ENCODE measurements at places on chromosomes 12 and 14.

DNA sequence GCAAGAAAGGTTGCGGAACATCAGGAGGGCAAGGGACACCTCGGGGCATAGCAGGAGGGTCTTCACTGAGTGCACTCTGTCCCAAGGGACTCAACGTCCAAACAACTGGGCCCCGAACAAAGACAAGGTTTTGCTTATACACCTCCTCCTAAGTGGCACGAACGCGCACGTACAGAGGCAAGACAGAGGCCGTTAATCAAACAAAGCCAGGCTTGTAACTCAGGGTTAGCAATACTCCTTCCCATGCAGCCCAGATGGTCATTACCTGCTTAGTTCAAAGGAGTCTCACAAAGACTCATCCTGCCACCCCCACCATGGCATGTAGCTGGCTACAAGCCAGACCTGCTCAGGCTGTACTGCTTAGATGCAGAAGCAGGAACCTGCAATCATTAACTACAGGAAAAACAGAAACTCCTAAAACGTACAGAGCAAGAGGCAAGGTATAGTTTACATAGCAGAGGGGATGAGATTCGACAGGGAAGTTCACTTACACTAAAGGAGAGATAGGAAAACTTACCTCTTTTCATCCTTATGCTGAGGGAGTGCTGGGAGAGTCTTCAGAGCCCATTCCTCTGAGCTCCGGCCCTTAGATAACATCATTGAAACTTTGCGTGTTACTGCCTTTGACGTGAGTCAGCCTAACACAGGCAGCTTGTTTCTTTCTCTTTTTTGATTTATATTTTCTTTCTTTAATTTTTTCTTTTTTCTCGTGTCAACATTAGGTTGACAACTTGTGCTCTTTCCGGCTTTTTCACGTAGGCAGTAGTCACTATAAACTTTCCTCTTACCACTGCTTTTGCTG lies 1319.1 kb downstream of the TMEM121 start:
- DNase-seq: no peak

- no peak for DNase-seq
Measured at GRCh38 chr12:115506822-115507559, 770.5 kb downstream of the MED13L start.

GRCh38 chr12:103100257-103100831 lies 142.9 kb downstream of the ASCL1 start:
- no peak for DNase-seq

DNA sequence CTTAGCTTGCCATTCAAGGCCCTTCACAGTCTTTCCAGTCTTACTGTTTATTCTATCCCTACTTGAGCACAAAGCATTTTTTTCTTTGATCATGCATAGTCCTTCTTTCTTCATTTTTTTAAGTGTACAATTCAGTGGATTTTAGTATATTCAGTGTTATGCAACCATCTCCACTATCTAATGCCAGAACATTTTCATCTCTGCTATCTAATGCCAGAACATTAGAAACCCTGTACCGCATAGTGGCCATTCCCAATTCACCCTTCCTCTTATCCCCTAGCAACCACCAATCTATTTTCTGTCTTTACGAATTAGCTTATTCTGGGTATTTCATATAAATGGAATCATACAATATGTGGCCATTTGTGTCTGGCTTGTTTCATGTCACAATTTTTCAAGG lies 13.4 kb downstream of the LPCAT3 start:
- DNase-seq: no peak

- DNase-seq: no peak
Measured at GRCh38 chr12:67080637-67081036, 188.5 kb upstream of the CAND1 start.

DNA sequence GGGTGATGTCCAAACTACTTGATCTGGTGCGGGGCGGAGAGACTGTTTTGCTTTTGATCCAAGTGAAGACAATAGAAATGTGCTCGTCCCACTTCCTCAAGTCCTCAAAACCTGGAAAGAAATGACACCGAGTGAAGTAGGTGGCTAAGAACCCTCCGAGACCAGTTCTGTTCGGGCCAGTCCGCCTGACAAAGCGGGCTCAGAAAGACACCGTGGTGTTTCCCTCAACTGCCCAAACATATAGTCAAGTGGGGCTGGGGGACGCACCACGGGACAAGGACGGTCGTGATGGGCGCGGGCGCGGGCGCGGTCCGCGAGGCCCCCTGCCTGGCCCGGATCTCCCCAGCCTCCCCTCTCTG lies 1.6 kb downstream of the PHLDA1 start:
- peak; percentile 20 for DNase-seq

DNA sequence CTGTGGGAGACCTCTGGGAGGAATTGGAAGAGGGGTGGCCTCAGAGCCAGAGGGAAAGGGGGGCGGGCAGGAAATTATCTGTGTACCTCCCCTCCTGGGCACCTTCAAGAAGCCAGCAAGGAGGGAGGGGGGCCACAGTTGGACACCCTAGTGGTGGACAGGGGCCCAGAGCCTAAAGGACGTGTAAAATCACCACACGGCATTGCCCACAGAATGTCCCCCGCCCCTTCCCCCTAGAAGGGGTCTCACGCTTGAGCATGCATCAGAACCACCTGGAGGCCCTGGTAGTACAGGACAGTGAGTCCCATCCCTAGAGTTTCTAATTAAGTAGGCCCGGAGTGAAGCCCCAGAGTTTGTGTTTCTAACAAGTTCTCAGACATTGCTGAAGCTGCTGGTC lies 8.2 kb downstream of the ENDOU start:
- DNase-seq: no peak

- no peak for DNase-seq
Measured at GRCh38 chr12:6708960-6709394, 8.4 kb upstream of the PIANP start.

- peak; percentile 97 for DNase-seq
Measured at GRCh38 chr12:26523708-26524150, 309.3 kb downstream of the ITPR2 start.

- DNase-seq: no peak
Measured at GRCh38 chr12:4009979-4010704, 136.9 kb upstream of the PARP11 start.

- no peak for DNase-seq
Measured at GRCh38 chr14:85530626-85531025, 682 bp downstream of the FLRT2 start.

- peak; percentile 92 for DNase-seq
Measured at GRCh38 chr14:45253070-45253753, at the start of gene MIS18BP1. Gene MIS18BP1, minus strand, starts transcription at chr14:45253202. Its CDS starts 5,916 bp downstream, at chr14:45247286.

GRCh38 chr14:76761136-76761959 lies at the start of gene VASH1:
Gene VASH1, plus strand, starts transcription at chr14:76761468. Its CDS starts 1,354 bp downstream, at chr14:76762822.
- peak; percentile 21 for DNase-seq

GRCh38 chr14:69504775-69505174 lies 20.2 kb downstream of the PLEKHD1 start:
- DNase-seq: no peak

GRCh38 chr14:76098047-76098446 lies 53.7 kb upstream of the GPATCH2L start:
- no peak for DNase-seq

- DNase-seq: no peak
Measured at GRCh38 chr12:75969768-75970167, 61.8 kb downstream of the PHLDA1 start.

DNA sequence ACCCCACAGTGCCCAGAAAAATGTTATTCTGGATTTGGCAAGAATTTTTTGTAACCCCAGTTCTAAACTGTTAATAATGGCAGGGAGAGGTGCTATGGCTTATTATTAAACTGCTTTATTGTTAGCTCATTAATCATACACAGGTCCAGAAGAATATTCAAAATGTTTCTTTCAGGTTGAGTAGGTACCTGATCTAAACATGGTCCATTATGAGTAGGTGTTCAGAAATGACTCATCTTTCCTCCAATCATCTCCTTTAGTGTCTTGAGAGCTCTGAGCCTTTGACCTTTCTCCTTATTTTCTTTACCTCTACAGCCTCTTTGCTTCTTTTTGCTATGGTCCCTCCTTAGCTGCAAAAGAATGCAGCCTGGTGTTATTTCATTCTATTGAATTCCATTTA lies 211.0 kb upstream of the GARIN6 start:
- DNase-seq: no peak

DNA sequence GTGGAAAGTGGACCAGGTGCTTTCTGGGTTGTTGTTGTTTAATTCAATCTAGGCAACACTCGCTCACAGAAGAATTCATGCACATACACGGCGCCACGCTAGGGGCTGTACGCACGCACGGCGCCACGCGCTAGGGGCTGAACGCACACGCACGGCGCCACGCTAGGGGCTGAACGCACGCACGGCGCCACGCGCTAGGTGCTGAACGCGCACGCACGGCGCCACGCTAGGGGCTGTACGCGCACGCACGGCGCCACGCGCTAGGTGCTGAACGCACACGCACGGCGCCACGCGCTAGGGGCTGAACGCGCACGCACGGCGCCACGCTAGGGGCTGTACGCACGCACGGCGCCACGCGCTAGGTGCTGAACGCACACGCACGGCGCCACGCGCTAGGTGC lies 54.3 kb downstream of the NINJ2 start:
- no peak for DNase-seq

- DNase-seq: no peak
Measured at GRCh38 chr12:108825201-108825950, 32.0 kb downstream of the SSH1 start.

DNA sequence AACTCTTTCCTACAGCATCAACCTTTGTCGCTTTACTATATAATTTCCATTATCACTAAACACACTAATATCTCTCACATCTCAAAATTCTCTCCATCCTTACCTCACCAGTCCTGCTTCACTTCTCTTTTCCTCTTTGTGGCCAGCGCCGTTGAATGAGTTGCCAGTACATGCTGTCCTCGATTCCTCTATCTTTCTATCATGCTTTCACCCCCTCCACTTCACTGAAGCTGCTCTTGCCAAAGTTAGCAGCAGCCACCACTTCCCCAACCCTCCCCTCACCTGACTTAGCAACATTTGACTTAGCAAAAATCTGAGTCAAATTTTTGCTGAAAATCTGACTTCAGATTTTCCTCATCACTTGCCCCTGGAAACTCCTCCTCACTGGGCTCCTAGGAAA lies 210.4 kb downstream of the ANO6 start:
- DNase-seq: no peak

GRCh38 chr14:75442642-75443041 lies 14.8 kb downstream of the JDP2 start:
- no peak for DNase-seq

GRCh38 chr12:31860401-31860800 lies 98.8 kb upstream of the RESF1 start:
- DNase-seq: no peak

DNA sequence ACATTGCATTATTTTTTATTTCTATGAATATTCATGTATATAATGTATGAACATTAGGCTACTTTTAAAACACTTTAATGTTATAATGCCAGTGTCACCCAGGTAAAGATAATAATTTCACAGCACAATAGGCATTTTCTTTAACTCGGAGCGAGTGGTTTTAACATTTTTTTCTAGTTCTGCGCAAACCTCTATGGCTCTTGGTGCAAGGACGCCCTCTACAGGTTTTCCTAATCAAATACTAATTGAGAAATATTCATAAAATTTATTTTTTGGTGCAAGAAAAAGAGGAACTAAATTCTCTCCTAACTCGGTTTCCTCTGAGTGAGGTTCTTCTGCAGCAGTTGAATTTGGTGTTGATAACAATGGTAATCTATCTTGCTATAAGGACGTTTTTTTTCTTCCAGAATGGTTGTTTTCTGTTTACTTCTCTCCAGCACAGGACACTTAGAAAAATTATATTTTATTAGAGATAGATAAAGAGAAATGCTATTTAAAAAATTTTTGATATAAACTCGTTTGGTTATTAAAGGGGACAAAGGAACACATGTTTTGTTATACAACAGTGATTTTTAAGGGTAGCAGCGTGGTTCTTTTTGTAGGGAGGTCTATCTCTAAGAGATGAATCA lies 2.4 kb upstream of the WIF1 start:
- DNase-seq: peak; percentile 2

DNA sequence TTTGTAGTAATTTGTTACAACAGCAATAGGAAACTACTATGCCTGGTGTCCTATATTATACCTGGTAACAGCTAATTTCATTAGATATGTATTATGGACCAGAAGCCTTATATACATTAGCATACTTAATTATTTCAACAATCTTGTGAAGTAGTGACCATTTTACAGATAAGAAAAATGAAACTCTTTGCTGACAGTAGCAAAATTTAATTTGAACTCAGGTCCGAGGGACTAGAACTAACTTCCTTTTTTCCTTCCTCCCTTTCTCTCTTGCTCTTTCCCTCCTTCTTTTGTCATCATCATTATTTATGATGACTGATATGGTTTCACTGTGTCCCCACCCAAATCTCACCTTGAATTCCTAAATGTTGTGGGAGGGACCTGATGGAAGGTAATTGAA lies 482.0 kb downstream of the SNAPC1 start:
- DNase-seq: no peak

- DNase-seq: no peak
Measured at GRCh38 chr12:11656550-11656949, 7.1 kb downstream of the ETV6 start.

DNA sequence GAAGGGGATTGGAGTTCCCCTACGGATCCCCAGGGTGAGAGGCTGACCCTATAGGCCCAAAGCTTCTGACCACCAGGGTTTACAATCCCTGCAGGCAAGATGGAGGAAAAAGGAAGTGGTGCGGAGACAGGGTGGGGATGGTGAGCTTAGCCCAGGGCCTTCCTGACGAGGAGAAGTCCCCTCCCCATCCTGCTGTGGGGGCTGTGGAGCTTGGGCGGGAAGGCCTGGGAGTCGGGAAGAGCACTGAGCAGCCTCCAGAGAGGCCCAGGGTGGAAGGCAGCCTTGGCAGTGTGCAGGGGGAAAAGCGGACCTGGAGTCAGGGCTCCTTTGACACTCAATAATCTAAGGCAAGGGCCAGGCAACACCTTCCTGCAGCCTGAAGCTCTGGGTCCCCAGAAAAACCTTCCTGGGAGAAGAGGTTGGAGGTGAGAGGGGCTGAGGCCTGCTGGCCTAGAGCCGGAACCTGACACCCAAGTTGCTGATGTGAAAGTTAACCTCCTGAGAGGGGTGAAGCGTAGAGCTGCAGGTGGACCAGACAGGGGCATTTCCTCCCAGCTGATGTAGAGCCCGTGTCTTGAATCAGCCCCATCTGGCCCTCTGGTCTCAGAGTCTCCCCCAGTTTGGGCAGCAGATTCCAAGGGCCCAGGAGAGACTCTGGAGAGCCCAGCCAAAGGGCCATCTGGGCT lies 6.0 kb downstream of the HDAC7 start:
- no peak for DNase-seq

DNA sequence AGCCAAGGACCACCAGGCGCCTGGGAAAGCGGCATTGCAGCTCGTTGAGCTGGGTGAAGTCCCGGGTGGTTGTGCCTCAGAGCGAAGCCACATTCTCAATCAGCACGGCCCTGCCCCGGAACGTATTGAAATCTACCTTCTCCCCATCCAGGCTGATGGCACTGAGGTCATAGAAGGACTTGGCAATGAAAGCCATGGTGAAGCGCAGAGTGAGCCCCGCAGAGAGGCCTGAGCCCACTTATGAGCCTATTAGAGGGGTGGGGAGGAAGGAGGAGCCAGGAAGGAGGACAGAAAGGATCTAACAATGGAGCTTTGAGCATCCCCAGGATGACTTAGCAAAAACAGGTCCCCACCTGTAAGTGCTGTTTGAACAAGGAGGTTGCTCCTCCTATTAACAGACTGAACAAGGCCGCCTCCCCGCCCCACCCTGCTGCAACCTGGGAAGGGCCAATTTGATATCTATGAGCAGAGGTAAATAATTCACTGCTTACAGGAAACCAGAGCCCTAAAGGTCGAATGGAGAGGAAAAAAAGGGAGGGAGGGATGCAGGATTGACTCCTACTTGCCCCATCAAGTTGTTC lies at the start of gene GPX2:
GPX2 (minus strand) TSS at position 215 of the 581 bp plus-strand sequence; CDS start at position 196, 19 bp downstream.
- DNase-seq: no peak

GRCh38 chr12:48311313-48311712 lies 39.4 kb downstream of the ZNF641 start:
- DNase-seq: no peak

All from NCI-H446 treated with DMSO at 0.1 percent for 48 hours (cell line).